Thyroid gland (tissue), 4 donors: ENCODE measurements at places on chromosomes 16 and 17. TPM values are rescaled to one million over a fixed set of nuclear protein-coding genes. Genes with fewer than 3 reads are reported as not detected.

SLC38A10 gene
- total RNA-seq, result 126 TPM

NATD1 gene
- 22.3 TPM for total RNA-seq

DNA sequence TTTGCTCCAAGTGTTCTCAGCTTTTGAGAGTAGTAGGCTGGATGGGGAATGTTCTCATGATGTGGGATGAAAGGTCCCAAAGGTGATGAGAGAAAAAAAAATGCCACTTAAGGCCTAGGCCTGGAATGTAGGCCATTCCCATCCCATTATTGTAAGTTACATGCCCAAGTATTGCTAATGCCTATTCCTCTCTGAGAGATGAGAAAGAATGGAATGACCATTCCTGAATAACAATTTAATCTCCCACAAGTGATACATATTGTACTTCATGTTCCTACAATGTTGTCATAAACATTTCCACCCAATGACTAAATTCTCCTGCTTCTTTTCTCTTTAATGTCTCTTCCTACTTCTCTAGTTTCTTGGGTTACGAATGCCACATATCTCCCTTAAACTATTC lies 102.8 kb upstream of the KCNJ16 start:
- H3K36me3 ChIP-seq, result no peaks in the 10 kb centered on the region
- H3K4me1 ChIP-seq, result peaks cover 5% of the 10 kb centered on the region
- no peaks in the 10 kb centered on the region for H3K27me3 ChIP-seq
- DNase-seq, result no peak

DNA sequence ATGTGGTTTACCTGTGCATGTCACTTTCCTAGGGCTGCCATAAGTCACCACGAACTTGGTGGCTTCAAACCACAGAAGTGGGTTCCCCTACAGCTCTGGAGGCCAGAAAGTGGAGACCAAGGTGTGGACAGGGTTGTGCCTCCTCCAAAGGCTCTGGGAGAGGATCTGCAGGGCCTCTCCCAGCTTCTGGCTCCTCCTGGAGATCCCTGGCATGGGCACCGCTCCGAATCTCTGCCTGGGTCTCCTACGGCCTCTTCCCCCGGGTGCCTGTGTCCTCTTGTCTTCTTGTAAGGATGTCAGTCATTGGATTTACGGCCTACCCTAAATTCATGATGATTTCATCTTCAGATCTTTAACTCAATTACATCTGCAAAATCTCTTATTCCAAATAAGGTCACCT lies 2.5 kb upstream of the SRRM2 start:
- H3K27me3 ChIP-seq, result no peaks in the 10 kb centered on the region
- no peaks in the 10 kb centered on the region for H3K36me3 ChIP-seq
- H3K4me1 ChIP-seq, result peaks cover 20% of the 10 kb centered on the region
- H3K4me3 ChIP-seq, result no peak overlapping the region
- H3K27ac ChIP-seq, result no peak overlapping the region

DNA sequence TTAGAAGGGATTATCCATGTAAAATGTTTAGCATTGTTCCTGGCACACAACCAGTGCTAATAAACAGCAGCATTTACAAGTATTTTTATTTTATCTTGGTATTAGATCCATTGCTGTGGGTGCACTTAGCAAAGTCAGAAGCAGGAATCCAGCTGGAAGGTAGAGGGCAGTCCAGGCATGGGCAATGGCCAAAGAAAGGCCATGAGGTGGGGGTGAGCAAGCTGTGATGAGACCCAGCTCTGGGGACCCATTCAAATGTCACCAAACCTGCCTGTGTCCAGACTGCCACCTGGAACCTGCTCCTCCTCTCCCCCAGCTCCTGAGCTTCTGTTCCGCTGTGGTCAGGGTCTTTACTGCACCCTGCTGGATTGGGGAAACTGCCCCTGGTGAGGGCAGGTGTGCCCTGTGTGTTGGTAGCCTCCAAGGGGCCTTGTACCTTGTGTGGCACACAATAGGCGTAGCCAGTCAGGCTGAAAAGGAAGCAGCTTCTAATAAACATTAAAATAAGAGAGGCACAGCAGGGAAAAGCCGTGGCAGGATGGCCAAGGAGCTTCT lies 118.0 kb upstream of the CRHR1 start:
- H3K36me3 ChIP-seq, result no peaks in the 10 kb centered on the region
- no peaks in the 10 kb centered on the region for H3K4me1 ChIP-seq
- H3K27ac ChIP-seq, result no peak overlapping the region
- DNase-seq, result no peak
- no peaks in the 10 kb centered on the region for H3K27me3 ChIP-seq

GRCh38 chr17:74866198-74866835 lies 6.5 kb downstream of the FDXR start:
- DNase-seq, result no peak
- no peaks in the 10 kb centered on the region for H3K36me3 ChIP-seq
- no peaks in the 10 kb centered on the region for H3K27me3 ChIP-seq
- H3K4me1 ChIP-seq, result peaks cover 14% of the 10 kb centered on the region

- no peaks in the 10 kb centered on the region for H3K36me3 ChIP-seq
- H3K4me3 ChIP-seq, result no peak overlapping the region
- no peaks in the 10 kb centered on the region for H3K27me3 ChIP-seq
These were observed 2.2 kb upstream of the CDH5 start for GRCh38 chr16:66364117-66364958.

GRCh38 chr17:74766413-74766812 lies 9.7 kb downstream of the NAT9 start:
- no peak overlapping the region for H3K27ac ChIP-seq
- peaks cover 18% of the 10 kb centered on the region for H3K4me1 ChIP-seq
- H3K27me3 ChIP-seq, result no peaks in the 10 kb centered on the region
- DNase-seq, result no peak

DNA sequence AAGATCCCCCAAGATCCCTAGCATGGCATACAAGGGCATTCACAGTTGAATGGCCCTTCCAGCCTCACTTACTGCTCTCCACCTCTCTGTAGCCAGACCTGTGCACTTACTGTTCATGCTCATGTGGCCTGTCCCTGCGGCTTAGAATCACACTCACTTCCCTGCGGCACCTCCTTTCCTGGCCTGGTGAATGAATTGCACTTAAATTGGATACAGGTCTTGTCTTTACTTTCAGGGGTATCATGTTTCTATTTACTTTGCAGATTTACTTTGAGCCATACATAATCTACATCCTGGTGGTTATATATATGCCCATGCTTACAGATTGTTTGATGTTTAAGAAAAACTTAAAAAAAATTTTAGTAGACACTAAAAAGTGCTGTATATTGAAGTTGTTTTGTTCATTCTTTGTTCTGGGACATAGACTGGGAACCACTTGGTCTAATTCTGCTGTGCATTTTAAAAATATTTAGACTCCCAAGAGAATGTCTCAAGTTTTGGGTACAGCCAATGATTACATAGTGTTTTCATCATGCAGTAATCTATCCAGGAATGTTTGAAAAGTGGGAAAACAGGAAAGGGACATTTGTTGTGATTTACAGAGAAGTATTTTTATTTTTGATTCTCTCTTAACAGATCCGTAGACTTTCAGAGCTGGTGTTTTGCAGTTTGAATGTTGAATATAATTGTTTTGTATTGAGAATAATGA lies 63.9 kb downstream of the NUP88 start:
- H3K4me3 ChIP-seq, result no peak overlapping the region
- H3K36me3 ChIP-seq, result peaks cover 10% of the 10 kb centered on the region
- H3K27ac ChIP-seq, result no peak overlapping the region
- no peak for DNase-seq

- no peaks in the 10 kb centered on the region for H3K36me3 ChIP-seq
- H3K27me3 ChIP-seq, result no peaks in the 10 kb centered on the region
- DNase-seq, result peak; percentile 83
- peak overlapping the region; percentile 43 for H3K4me3 ChIP-seq
These were observed 5.3 kb upstream of the CDR2L start for GRCh38 chr17:74981979-74982662.
